ENCODE measurements at places on chromosomes 11 and 22.
A peak's percentile ranks its signal among the peaks of the same experiment; 100 is the strongest.

DNA sequence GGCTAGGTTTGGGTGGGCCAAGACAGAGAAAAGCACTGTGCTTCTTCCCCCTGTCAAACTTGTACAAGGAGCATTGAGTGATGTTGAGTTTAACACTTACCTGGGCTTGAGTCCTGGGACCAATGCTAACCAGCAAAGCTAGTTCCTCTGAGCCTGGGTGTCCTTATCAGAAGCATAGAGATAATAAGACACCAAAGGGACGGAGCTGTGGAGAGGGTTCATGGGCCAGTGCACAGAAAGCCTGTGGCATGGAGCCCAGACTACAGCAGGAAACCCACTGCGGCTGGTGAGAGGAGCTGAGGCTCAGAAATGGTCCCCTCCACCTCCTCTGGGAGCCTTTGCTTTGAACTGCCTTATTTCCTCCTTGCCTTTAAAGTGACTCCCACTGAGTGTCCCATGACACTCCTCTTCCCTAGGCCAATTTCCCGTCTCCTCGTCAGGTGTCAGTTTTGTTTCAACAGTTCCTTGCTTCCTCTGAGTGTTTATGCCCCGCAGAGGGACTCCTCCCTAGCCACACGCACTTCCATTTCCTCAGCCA lies 9.4 kb downstream of the SLCO2B1 start:
- DNase-seq, result peak; percentile 57

GRCh38 chr11:21820176-21820575 lies 372.7 kb upstream of the ANO5 start:
- no peak for DNase-seq

GRCh38 chr11:12769834-12770345 lies 95.7 kb downstream of the TEAD1 start:
- DNase-seq, result no peak

GRCh38 chr22:41034706-41035105 lies 57.7 kb upstream of the EP300 start:
- no peak for DNase-seq

DNA sequence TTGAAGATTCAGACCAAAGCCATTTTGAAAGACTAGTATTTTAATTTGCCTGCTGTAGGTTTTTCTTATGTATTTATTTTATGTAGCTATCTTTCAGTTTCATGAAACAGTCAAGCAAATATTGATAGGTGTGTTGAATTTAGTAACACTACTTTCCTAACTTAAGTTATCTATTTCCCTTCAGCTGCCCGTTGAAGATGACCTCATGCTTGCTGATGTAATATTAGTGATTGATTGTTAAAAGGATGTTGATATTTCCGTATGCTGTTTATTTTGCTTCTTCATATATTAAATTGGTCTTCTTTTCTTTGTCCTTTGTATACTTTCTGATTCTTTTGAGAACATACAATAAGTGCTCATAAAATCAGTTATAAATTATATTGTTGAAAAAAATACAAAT lies 86.8 kb upstream of the CHORDC1 start:
- no peak for DNase-seq

DNA sequence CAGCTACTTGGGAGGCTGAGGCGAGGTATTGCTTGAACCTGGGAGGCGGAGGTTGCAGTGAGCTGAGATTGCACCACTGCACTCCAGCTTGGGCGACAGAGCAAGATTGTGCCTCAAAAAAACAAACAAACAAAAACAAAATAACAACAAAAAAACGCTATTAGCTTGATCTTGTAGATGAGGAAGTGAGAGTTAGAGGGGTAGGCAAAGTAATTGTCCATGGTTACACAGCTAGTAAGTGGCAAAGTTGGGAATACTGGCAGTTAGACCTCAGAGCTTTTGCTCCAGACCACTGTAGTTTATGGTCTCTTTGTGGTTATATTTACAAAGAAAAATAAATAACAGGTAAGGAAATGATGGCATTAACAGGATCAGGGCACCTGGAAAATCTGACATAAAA lies 15.1 kb downstream of the LDHC start:
- no peak for DNase-seq

DNA sequence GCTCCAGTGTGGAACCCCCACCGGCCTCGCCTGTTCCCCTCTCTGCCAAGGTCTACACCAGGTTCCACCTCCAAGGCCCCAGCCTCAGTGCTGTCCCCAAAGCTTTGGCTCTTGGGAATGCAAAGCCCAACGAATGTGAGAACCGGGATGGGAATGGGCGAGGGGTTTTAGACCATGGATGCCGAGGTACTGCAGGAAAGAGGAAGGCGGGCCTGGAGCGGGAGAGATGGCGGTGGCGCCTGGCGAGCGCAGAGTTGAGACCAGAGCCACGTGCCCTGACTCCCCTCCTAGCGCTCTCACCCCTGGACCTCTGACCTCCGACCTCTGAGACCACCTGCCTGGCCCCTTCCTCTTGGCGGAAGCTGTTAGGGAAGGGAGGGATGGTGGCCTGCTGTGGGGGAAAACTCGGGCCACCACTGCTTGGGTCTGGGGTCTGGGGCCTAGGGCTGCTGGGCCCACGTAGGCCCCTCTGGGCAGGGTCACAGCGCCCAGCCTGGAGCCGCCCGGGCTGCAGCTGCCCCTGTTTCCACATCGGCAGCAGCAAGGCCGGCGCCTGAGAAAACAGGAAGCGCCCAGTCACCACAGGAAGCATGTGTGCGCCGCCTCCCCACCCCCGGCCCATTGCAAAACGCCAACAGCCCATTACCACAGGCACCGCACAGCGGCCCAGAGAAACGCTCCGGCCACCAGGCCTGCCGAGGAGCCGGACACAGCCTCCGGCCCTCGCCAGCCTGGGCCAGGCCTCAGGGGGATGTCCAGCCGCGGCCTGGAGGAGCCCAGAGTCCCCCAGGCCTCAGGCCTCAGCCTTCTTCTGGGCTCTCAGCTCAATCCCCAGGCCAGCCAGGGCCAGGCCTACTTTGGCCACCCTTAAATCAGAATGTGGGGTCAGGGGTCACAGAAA lies 13.8 kb upstream of the SLC39A13 start:
- DNase-seq, result no peak

DNA sequence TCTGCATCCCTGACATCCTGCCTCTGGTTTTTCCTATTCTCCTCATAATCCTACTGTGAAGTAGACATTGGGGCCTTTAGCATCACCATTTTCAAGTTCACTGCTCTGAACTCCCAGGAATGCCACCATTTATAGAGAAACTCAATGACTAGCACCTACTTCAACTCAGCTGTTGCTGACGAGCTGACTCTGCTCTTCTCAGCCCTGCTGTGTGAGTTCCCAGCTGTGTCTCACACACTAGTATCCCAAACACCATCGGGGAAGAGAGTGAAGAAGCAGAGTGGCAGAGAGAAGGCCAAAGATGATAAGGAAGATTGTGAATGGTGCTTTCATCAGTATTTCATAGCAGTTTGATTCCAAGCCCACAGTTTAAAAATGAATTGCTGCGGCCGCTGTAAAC lies 71.9 kb downstream of the PLEKHA7 start:
- DNase-seq, result no peak

- DNase-seq, result no peak
Measured at GRCh38 chr11:128734832-128735224, 41.0 kb downstream of the FLI1 start.

- no peak for DNase-seq
Measured at GRCh38 chr11:61902313-61902712, 11.0 kb upstream of the FADS3 start.

DNA sequence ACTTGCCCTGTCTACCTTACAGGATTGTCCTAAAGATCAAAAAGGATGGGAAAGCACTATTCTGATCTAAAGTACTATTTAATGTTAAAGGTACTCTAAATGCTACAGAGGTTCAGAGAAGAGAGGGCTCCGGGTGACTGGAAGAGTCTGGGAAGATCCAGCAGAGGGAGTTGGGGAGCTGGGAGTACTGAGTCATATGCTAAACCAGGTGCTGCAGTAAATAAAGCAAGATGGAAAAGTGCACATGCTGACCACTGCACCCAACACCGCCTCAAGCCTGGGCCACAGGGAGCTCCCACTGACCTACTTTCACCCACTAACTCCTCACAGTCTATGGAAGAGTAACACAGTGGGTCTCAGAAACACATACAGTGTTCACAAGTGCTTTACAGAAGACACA lies 49.3 kb downstream of the WT1 start:
- DNase-seq, result peak; percentile 20

GRCh38 chr11:28463826-28464225 lies 355.6 kb downstream of the METTL15 start:
- no peak for DNase-seq

DNA sequence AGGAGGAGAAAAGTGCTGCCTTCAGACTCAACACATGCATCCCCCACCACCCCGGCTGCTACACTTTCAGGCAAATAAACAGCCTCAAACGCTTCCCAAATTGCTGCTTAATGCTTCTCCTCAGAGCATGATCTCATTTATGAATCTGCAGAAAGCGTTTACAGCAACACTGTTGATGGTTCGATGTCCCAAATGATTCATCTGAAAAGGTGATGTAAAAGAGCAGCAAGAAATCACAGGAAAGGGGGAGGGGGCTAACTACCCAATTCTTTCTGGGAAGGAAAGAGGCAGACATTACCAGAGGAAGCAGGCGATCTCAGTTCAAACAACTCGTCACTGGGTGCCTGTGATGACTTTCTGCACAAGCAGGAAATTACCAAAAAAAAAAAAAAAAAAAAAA lies 119.6 kb downstream of the TENM4 start:
- no peak for DNase-seq

DNA sequence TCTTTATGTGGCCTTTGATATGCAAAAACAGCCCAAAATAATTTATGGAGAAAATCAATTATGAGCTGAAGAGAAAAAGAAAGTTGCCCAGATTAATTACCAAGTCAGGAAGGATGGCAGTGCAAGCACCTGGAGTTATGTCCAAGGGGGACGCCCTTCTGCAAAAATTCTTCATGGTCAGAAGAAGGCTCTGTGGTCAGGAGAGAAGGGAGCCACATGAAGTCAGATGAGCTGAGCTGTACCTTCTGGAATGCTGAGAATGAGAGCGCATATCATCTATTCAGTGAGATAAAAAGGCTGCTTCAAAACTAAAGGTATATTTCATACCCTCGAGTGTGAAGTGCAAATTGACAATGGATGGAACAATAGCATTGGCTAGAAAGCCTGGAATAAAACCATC lies 607.4 kb downstream of the NTM start:
- no peak for DNase-seq

DNA sequence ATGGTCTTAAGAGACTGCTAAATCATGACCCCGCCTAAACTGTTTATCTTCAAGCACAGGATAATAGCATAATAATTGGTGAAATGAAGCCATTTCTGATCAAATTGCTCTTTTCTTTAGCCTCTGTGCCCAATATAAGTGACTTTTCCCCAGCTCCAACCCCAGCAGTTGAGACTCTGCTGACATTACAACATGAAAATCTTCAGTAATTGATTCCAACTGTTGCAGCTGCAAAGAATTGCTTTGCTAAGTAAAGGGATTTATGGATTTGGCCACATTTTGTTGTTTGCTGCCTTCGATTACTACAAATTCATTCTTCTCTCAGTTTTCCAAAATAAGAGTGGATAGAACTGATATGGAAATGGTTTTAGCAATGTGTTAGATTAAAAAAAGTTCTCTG lies 576.7 kb upstream of the LRRC4C start:
- DNase-seq, result no peak

GRCh38 chr22:28424427-28425080 lies 255.1 kb downstream of the TTC28 start:
- no peak for DNase-seq

GRCh38 chr22:32897400-32897799 lies 95.9 kb downstream of the TIMP3 start:
- DNase-seq, result no peak

- no peak for DNase-seq
Measured at GRCh38 chr22:20802922-20803553, 29.1 kb downstream of the SERPIND1 start.

- no peak for DNase-seq
Measured at GRCh38 chr11:68038226-68038717, 553 bp upstream of the TCIRG1 start.

DNA sequence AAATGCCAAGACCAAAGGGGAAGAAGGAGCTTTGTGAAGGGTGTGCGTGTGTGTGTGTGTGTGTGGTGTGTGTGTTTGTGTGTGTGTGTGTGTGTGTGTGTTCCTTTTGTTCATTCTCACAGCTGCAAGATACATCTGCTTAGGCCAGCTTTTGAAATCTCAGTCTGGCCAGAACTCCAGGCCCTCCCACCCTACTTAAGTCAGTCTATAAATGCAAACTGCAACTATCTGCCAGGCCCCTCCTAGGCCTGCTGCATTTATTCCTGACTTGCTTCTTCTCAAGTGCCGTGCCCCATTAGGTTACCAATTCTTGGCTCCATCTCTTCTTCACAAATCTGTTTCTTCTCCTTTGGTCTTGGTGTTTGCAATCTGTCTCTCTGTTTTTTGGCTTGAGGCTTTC lies 21.6 kb upstream of the RIC3 start:
- DNase-seq, result no peak
